CD8-positive, alpha-beta T cell (primary cell): ENCODE measurements at places on chromosomes 2 and 18.

DNA sequence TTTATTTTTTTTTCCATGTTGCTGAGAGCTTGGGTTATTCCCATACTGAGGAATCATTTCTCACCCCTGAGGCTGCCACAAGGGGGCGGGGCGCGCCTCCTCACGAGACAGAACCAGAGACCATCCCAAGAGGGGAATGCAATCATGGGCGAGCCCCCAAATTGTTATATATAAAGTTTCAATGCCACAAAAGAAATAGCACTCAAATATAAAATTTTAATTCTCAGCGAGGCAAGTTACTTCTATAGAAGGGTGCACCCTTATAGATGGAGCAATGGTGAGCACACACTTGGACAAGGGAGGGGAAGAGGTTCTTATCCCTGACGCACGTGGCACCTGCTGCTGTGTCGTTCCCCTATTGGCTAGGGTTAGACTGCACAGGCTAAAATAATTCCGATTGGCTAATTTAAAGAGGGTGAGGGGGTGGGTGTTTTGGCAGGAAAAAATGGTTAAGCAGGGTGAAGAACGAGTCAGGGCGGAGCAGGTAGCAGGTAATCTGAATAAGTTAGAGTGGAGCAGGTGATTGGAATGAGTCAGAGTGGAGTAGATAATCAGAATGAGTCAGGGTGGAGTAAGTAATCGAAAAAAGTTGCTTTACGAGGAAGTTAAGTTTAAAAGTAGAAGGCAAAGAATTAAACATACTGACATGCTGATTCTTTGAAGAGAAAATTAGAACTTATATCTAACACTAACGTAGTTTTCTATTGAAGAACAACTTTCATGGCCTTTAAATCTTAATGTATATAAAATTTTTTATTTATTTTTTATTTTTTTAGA lies 177.5 kb downstream of the MTCL1 start:
- DNase-seq, result no peak

DNA sequence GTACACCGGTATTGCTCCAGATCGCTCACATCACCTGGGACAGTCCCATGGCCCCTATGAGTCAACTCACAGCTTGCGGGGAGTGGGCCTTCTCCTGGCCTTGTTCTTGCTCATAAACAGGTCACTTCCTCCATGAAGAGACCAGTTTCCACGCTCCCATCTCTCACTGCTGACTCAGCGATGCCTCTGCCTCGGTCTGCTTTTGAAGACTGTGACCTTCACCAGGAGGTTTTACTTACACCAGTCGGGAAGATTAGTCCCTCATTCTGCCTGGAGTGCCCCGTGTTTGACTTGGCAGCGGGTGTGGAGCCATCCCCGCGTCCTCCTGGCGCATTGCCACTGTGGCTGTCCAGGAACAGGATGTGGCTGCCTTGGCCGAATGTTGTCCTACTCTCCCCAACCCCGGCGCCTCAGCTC lies 159.8 kb downstream of the RHBDD1 start:
- DNase-seq, result no peak

- DNase-seq, result no peak
Observed at GRCh38 chr2:157345647-157346389, 20.2 kb upstream of the ERMN start.

DNA sequence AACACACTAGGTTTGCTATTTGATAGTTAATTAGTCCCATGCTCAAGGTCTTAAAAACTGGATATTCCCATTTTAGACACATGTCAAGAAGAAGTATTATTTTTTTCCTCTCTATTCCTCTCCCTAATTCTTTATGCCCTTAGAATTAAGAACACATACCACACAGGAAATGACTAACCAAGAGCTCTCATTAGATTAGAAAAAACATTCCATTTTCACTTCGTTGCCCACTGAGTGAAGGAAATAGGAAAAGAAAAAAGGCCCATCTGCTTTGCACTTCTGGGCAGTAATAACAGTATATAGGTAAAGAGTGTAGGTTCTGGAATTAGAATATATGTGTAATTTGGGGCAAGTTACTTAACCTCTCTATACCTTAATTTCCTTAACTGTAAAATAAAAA lies 26.9 kb downstream of the ACADL start:
- no peak for DNase-seq

GRCh38 chr2:69278366-69278765 lies 108.7 kb downstream of the GFPT1 start:
- DNase-seq, result no peak

- DNase-seq, result no peak
Observed at GRCh38 chr2:1975060-1975459, 230.7 kb upstream of the PXDN start.
